ENCODE measurements at places on chromosomes 12 and 14. TPM values are rescaled to one million over a fixed set of nuclear protein-coding genes. Genes with fewer than 3 reads are reported as not detected.

The KRT84 gene
- not detected for total RNA-seq

The AMHR2 gene
- not detected for total RNA-seq

The MANSC4 gene
- total RNA-seq: not detected

The CYP27B1 gene
- 11.3 TPM for total RNA-seq

The MAP1LC3B2 gene
- 0.37 TPM for total RNA-seq

The PRB2 gene
- total RNA-seq: not detected

The C12orf54 gene
- not detected for total RNA-seq

The DBX2 gene
- total RNA-seq: not detected

The PIWIL1 gene
- not detected for total RNA-seq

The TTC8 gene
- total RNA-seq: 3.1 TPM

The MAP3K9 gene
- 5.5 TPM for total RNA-seq

The KERA gene
- total RNA-seq: not detected

The FAM161B gene
- total RNA-seq: 0.57 TPM

The DPY19L2 gene
- 0.91 TPM for total RNA-seq

The TEX52 gene
- not detected for total RNA-seq

The ART4 gene
- not detected for total RNA-seq
